Left ventricle myocardium inferior (tissue), 1 donor: ENCODE measurements at places on chromosomes 11 and 22. TPM values are rescaled to one million over a fixed set of nuclear protein-coding genes. Genes with fewer than 3 reads are reported as not detected.

OR8D4 gene
- not detected for total RNA-seq

CPT1A gene
- 73.1 TPM for total RNA-seq

DNA sequence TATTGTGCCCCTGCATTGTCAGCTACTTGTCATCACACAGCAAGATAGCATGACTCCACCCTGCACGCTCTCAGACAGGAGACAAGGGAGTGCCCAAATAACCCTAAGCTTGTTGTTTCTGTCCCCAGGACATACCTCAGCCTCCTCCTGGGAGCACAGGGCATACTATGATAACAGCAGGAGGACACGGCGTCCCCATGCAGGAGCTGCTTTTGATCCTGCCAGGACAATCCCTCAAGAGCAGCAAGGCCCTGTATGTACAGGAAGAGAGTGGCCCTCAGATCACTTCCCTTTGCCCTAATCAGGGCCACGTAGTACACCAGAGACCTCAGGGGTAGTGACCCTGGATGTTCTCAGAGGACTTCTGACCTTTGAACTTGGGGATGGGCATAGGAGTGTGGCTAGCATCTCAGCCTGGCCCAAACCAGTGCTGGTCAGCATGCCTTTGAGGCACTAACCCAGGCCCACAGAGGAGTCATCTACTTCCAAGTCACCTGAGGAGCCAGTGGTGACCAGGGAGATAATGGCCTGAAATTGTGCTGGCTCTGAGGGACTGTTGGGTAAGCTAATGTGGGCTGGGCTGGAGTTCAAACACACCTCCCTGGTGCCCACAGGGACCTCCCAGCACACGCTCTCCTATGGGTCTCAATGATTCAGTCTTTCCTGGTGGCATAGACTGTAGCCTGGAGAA lies 9.2 kb downstream of the APOA4 start:
- no peaks in the 10 kb centered on the region for H3K36me3 ChIP-seq
- no peak for DNase-seq
- no peak overlapping the region for H3K27ac ChIP-seq
- H3K4me1 ChIP-seq: peaks cover 4% of the 10 kb centered on the region
- H3K4me3 ChIP-seq: no peak overlapping the region

BTBD18 gene
- not detected for total RNA-seq

DNA sequence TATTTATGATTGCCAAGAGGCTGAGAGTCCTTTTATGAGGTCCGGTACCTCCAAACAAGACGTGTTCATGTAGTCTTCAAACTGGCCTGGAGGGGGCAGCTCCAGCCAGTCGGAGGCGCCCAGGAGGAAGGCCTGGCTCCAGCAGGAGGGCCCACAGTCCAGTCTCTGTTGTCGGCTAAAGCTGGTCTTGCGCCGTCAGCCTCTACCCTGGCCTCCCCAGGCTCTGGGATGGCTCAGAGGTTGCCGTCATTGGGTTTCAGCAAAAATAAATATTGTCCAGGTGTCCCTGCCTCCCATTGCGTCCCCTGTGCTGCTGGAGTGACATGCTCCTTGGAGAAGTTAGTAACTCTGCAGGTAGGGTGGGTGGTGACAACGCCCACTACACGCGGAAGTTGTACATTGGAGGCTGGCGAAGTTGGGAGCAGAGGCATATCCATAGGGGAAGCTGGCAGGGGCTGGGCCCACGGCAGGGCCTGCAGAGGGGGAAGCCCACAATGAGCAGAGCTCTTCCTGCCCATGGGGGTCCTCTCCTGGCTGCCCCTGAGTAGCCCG lies 1.0 kb upstream of the SLC25A1 start:
- H3K4me3 ChIP-seq: peak overlapping the region; percentile 97
- no peaks in the 10 kb centered on the region for H3K27me3 ChIP-seq
- H3K36me3 ChIP-seq: no peaks in the 10 kb centered on the region
- peak overlapping the region; percentile 92 for H3K27ac ChIP-seq
- peaks cover 47% of the 10 kb centered on the region for H3K4me1 ChIP-seq
